ENCODE measurements at places on chromosomes 6 and 20. TPM values are rescaled to one million over a fixed set of nuclear protein-coding genes. Genes with fewer than 3 reads are reported as not detected.

- H3K4me1 ChIP-seq = peaks cover 11% of the 10 kb centered on the region
- H3K27me3 ChIP-seq = no peaks in the 10 kb centered on the region
- peaks cover 2% of the 10 kb centered on the region for H3K36me3 ChIP-seq
- no peak for DNase-seq
- H3K27ac ChIP-seq = no peak overlapping the region
- no peak overlapping the region for H3K4me3 ChIP-seq
Observed at GRCh38 chr6:5580736-5581581, 319.6 kb downstream of the FARS2 start.

- no peaks in the 10 kb centered on the region for H3K27me3 ChIP-seq
- peak; percentile 95 for DNase-seq
- no peak overlapping the region for H3K4me3 ChIP-seq
Observed at GRCh38 chr20:31595654-31596411, 9.3 kb upstream of the ID1 start.

ANKEF1 gene
- 0.65 TPM for total RNA-seq

DNA sequence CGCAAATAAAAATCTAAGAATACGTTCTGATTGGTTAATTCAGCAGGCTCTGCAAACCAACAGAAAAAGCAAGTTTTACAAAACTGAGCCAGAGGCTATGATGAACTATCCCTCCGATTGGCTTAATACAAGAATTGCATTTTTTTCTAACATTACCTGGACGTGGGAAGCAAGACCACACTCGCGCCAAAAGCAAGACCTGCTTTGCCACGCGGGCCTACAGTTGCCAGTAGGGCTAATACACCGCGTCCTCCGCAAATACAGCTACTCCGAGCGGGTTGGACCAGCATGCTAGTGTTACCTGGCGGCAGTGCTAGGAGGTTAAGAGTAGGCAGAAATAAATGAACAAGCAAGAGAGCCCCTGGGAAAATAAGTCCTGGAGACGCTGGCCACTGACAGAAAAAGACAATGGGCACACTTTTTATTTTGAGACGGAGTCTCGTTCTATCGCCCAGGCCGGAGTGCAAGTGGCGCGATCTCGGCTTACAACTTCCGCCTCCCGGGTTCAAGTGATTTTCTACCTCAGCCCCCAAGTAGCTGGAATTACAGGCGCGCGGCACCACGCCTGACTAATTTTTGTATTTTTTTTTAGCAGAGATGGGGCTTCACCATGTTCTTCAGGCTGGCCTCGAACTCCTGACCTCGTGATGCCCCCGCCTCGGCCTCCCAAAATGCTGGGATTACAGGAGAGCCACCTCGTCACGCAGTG lies 131.9 kb upstream of the BTN3A2 start:
- peaks cover 22% of the 10 kb centered on the region for H3K4me1 ChIP-seq
- no peak for DNase-seq
- H3K27ac ChIP-seq = peak overlapping the region; percentile 94
- peak overlapping the region; percentile 80 for H3K4me3 ChIP-seq

SLC32A1 gene
- not detected for total RNA-seq

GRCh38 chr20:46690219-46691106 lies 1.2 kb upstream of the TP53RK start:
- H3K4me1 ChIP-seq = peaks cover 19% of the 10 kb centered on the region
- H3K36me3 ChIP-seq = peaks cover 9% of the 10 kb centered on the region
- peak overlapping the region; percentile 87 for H3K4me3 ChIP-seq
- H3K27ac ChIP-seq = peak overlapping the region; percentile 92
- no peaks in the 10 kb centered on the region for H3K27me3 ChIP-seq
- no peak for DNase-seq

DNA sequence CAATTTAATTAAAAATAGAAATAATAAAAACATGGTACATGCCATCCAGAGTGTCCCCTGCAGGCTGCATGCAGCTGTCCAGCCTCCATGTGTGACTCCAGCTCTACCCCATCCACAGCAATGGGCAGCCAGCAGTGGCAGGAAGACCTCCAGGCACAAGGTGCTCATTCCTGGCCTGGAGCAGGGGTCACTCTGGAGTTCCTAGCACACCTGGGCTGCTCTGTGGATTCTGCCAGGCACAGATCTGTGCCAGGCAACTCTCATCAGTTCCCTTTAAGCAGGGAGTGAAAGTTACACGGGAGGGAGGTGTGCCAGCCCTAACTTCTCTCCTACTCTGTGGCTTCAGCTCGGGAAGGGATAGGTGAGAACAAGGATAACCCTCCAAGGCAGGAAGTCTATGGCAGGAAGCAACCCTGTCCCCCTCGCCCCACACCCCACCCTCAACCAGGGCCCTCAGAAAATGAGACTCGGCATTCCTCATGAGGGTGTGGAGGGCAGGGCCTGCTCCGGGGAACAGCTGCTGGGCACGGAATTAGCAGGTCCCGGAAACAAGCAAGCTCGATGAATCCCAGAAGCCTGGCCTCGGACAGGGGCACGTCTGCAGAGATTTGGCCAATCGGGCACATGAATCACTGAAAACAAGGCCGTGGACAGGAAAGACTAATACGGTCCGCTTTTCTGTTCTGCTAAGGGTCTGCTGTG lies 10.0 kb downstream of the JPH2 start:
- H3K27me3 ChIP-seq = no peaks in the 10 kb centered on the region
- peaks cover 53% of the 10 kb centered on the region for H3K4me1 ChIP-seq
- H3K27ac ChIP-seq = peak overlapping the region; percentile 86
- DNase-seq = no peak
- no peak overlapping the region for H3K4me3 ChIP-seq

TRIM10 gene
- total RNA-seq = not detected

GRCh38 chr20:39876976-39877635 lies 811.9 kb downstream of the MAFB start:
- DNase-seq = no peak
- peak overlapping the region; percentile 80 for H3K27ac ChIP-seq
- H3K27me3 ChIP-seq = no peaks in the 10 kb centered on the region
- H3K4me1 ChIP-seq = peaks cover 75% of the 10 kb centered on the region

- H3K4me3 ChIP-seq = no peak overlapping the region
- no peak for DNase-seq
- no peak overlapping the region for H3K27ac ChIP-seq
- H3K27me3 ChIP-seq = no peaks in the 10 kb centered on the region
- H3K4me1 ChIP-seq = peaks cover 11% of the 10 kb centered on the region
Observed at GRCh38 chr6:72916298-72916697, 294.4 kb downstream of the KCNQ5 start.

NANP gene
- total RNA-seq = 6.0 TPM

GRCh38 chr6:34929241-34929978 lies 40.4 kb downstream of the ANKS1A start:
- H3K27ac ChIP-seq = no peak overlapping the region
- no peak for DNase-seq
- H3K4me1 ChIP-seq = peaks cover 3% of the 10 kb centered on the region

DNA sequence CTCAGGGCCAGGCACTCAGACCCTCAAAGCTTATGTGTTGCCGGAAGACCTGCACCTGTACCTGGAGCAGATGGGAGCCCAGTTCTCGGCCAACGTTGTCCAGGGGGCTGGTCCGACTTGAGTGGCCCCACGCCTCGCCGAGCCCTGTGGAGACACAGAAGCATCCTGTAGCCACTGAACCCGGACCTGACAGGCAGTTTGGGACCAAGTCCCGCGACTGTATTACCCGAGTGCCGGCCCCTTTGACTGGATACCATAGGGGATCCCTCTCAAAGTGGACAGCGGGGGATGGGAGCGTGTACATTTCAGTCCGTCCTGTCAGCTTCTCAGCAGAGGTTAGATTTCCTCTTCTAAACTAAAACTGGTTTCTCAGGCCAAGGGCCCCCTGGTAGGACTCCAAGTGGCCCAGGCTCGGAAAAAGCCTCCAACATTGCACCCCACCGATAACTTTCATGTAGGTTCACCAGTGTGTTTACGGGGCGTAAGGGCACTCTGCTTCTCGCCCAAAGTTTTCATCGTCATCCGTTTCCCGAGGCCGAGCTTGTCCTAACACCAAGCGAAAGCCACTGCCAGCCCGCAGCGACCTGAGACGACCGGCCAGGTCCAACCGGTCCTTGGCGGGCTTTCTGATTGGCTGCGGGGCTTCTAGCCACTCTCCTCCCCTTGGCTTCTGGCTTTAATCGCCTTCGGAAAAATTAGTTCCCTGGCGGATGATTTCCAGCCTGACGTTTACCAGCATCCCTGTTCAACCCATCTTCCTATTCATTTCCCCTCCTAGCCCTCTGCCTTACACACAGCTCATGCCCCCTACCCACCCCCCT lies 10.8 kb downstream of the SIM1 start:
- peak overlapping the region; percentile 8 for H3K4me3 ChIP-seq
- no peak for DNase-seq
- peaks cover 12% of the 10 kb centered on the region for H3K36me3 ChIP-seq
- H3K27me3 ChIP-seq = peaks cover 33% of the 10 kb centered on the region

NR2E1 gene
- total RNA-seq = not detected

DNA sequence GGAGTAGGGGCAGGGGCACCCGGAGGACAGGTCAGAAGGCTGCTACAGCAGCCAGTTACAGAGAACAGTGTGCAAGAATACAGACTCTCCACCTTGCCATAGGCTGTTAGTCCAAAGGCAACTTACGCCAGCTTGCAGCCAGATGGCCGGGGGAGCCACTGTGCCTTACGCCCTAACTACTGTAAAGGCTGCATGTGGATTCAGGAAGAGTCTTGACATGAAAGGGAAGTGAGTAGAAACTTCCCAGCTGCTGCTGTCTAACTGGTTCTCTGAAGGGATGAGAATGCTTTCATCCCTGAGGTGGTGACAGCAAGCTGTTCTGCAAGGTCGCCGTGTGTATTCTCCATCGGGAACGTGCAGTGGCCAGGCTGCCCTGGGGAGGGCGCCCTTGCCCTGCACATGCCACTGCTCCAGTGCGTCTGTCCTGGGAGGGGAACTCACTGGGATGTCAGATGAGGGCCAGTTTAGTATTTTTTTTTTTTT lies 46.1 kb downstream of the LYRM4 start:
- H3K4me3 ChIP-seq = no peak overlapping the region
- H3K27ac ChIP-seq = no peak overlapping the region
- H3K27me3 ChIP-seq = no peaks in the 10 kb centered on the region
- no peak for DNase-seq
- no peaks in the 10 kb centered on the region for H3K36me3 ChIP-seq
- H3K4me1 ChIP-seq = peaks cover 37% of the 10 kb centered on the region

GRCh38 chr6:47519279-47519678 lies 41.7 kb downstream of the CD2AP start:
- H3K4me1 ChIP-seq = peaks cover 5% of the 10 kb centered on the region
- H3K36me3 ChIP-seq = peaks cover 7% of the 10 kb centered on the region
- H3K27ac ChIP-seq = no peak overlapping the region

SYNDIG1 gene
- total RNA-seq = 0.94 TPM

GRCh38 chr20:54545676-54546358 lies 70.4 kb downstream of the DOK5 start:
- H3K4me1 ChIP-seq = peaks cover 40% of the 10 kb centered on the region
- DNase-seq = no peak
- H3K36me3 ChIP-seq = no peaks in the 10 kb centered on the region

SIRPA gene
- total RNA-seq = 13.0 TPM

- no peak for DNase-seq
- no peaks in the 10 kb centered on the region for H3K4me1 ChIP-seq
Observed at GRCh38 chr6:145621776-145622175, 113.5 kb downstream of the EPM2A start.

GRCh38 chr20:33568378-33568777 lies 78.5 kb downstream of the CBFA2T2 start:
- no peaks in the 10 kb centered on the region for H3K27me3 ChIP-seq
- no peak for DNase-seq
- peak overlapping the region; percentile 85 for H3K27ac ChIP-seq
- peak overlapping the region; percentile 39 for H3K4me3 ChIP-seq

Measured in osteocyte (in vitro differentiated cells).